ENCODE measurements at places on chromosomes 3 and 15. TPM values are rescaled to one million over a fixed set of nuclear protein-coding genes. Genes with fewer than 3 reads are reported as not detected.

The CPNE4 gene
- total RNA-seq = 0.04 TPM

The FES gene
- 3.8 TPM for total RNA-seq

The CHAC1 gene
- 31.8 TPM for total RNA-seq

The SNTN gene
- not detected for total RNA-seq

The IL5RA gene
- not detected for total RNA-seq

DNA sequence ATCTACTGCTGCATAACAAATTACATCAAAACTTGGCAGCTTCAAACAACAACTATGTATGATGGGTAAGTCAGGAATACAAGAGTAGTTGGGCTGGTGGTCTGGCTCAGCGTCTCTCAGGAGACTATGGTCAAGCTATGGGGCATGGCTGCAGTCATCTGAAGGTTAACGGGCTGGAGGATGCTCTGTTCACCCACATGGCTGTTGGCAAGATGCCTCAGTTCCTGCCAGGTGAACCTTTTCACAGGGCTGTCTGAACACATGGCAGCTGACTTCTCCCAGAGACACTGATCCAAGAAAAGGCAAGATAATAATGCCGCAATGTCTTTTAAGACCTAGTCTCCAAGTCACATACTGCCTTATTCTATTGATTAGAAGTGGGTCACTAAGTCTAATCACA lies 63.7 kb downstream of the GPR176 start:
- ATAC-seq = no peak

DNA sequence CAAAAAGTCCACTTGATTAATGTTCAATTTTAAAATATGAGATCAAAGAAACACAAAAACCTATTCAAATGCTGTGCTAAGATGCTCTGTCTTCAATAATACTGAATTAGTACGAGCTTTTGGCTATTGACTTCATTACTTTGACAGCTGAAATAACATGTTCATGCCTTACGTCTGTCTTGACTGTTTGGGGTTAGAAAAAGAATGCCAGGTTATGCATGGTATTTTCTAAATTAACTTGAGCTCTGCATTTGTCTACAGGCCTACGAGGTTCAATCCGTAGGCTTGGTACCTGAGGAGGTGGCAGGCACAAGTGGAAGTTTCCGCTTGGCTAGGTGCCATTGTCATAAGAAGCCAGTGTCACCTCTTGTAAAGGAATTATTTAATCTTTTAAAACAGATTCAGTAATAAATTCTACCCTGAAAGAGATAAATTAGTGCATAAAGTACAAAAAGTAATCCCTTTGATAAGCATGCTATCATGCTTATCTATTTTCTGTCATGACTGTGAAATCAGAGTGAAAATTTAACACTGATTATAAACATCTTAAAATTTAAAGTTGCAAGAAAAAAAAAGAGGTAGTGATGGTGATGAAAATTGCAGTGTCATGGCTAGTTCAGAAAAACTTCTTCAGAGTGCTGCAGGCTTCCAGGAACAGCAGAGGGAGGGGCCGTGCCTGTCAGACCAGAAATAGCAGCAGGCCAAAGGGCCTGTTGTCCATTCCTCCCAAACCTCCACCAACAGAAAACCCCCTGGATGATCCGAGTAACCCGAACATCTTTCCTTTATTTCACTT lies 115.7 kb downstream of the ARRDC4 start:
- ATAC-seq = peak; percentile 67

DNA sequence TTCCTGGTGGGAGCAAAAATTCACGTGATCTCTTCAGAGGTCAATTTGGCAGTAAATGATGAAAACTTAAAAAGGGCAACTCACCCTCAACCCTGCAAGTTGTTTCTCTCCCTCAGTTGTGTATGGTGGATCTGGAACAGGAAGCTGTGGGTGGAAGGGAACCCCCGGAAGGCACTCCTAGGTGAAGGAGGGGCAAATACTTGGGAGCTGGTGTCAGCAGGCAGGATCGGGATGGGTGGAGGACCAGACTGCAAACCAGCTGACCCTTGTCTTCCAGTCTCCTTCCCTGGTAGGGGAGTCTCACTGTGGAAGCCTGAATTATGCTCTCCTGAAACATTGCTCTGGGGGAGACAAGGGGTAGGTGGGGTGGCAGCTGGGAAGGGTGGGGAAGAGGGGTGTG lies 33.5 kb downstream of the PRR23E start:
- ATAC-seq = peak; percentile 18

GRCh38 chr3:158434412-158435038 lies 136.5 kb upstream of the MLF1 start:
- peak; percentile 52 for ATAC-seq

GRCh38 chr3:141436180-141436579 lies 50.6 kb upstream of the RASA2 start:
- ATAC-seq = no peak

DNA sequence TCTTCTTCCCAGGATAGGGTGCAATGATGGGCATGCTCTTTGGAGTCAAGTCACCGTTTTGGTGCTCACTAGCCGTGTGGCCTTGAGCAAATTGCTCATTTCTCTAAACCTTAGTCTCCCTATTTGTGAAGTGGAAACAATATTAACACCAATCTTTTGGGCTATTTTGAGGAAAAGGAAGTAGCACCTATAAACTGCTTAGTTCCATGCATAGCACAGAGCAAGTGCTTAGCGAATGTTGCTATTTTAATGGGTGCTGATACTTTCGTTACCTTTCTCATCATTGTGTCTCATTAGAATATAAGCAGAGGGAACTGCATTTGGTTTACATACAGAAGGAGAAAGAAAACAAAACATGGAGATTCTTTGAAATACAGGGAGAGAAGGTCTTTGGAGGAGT lies 66.1 kb downstream of the BOC start:
- ATAC-seq = no peak

DNA sequence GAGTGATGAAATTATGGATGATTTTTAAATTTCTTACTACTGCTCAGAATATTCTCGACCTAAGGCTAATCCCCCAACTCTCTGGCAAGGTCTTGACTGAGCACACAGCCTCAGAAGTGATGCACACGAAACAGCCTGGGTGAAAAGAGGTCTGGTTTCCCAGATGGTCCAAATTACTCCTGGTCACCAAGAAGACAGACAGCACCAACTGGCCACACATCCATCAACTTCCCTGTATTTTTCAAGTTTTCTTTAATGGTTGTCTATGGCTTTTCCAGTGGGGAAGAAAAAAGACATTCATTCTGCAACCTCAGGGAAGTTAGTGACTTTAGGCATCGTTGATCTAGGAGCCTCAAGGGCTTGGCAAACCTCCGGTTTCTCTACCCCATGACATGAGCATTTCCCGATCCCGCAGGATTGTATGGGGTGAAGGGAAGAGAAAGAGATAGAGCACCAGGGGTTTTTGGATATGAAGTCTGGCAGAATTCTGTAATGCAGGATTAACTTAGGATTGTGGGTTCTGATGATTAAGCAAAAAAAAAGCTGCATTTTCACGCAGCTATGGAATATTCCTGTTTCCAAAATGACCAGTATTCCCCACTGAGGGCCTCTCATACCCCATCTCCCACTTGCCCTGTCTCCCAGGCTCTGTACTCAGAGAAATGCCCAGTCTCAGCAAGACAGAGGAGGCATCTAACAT lies 62.2 kb downstream of the UMPS start:
- no peak for ATAC-seq

DNA sequence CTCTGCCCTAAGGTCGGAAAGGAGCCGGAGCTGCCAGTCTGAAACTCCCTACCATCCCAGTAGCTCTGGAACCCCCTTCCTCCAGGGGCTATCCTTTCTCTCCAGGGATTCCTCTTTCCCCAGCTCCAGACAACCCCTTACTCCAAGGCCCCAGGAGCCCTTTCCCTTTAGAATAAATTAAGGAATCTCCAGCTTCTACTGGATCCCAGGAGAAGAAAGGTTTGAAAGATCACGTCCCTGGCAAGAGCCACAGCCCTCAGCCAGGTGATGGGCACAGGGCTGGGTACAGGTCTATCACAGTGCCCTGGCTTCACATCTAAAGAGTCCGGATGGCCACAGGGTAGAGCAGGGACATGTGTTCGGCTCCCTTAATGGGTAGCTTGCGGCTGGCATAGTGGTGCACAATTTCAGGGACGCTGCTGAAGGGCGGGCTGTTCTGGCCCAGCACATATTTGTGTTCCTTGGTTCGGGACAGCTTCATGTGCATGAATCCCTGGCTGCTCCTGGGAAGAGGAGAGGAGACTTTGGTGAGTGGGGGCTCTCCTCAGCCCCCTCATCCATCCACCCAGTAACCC lies 20.0 kb downstream of the SHF start:
- ATAC-seq = no peak

DNA sequence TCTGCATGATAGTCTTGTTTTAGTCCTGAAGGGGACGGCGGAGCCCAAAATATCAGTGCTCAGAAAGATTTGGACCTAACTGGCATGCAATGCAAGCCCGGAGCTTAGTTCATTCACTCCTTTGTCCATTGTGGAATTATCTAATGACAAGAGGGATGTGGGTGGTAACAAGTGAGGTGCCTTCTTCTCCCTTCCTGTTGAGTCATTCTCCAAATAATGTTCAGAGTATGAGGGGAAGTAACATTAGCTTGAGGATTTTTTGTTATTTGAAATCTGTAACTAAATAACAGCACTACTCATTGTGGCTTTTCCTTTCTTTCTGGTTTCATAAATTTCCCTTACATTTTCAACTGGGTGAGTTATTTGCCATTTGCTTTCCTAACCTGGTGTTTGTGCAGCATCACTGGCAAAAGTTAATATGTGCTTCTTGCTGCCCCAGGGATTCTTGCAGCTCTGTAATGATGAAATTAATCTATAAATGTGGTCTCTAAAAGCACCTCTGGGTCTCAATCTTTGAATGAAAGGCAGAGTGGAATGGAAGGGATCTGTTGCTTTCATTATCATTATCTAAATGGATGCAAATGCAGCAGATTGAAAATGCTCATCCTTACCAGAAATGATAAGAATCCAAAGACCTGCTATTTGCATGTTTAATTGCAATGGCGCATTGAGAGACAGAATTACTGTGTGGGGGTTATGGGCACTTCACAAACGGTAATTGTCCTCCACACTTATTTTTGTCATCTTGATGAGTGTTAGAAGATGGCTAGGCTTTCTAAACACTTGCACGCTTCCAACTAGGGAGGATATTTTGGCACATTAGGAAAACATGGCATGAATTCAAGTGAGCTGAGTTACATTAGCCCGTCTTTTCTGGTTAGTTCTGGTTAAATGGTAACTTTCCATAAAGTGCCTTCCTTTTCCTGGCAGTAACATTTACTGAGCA lies 89.9 kb upstream of the MITF start:
- ATAC-seq = no peak

- no peak for ATAC-seq
These were observed 7.3 kb downstream of the TADA3 start for GRCh38 chr3:9784965-9785364.

- no peak for ATAC-seq
These were observed 36.3 kb upstream of the MYH15 start for GRCh38 chr3:108546692-108547091.

GRCh38 chr3:70028361-70028760 lies 28.8 kb downstream of the SAMMSON start:
- no peak for ATAC-seq

GRCh38 chr15:42344763-42345162 lies 14.5 kb upstream of the CAPN3 start:
- ATAC-seq = peak; percentile 79

GRCh38 chr3:118833075-118833474 lies 201.6 kb downstream of the IGSF11 start:
- no peak for ATAC-seq

DNA sequence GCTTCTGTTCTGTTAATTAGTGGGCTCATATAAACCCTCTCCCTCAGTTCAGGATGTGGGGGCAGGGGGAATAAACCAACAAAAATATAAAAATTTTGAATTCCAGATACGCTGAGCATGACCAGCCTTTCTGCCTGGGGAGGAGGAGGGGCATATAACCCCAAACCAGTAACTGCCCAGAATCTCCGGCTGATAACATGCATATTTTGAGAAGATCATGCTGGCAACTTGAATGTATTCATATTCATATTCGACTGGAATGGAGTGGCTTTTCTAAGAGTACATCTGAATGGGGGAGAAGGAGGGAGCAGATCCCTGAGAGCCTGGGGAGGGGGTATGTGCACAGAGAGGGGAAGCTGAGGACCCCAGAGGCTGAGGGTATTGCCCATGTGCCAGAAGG lies 54.5 kb upstream of the LCTL start:
- no peak for ATAC-seq

GRCh38 chr3:141275032-141275422 lies 43.4 kb downstream of the PXYLP1 start:
- ATAC-seq = no peak

DNA sequence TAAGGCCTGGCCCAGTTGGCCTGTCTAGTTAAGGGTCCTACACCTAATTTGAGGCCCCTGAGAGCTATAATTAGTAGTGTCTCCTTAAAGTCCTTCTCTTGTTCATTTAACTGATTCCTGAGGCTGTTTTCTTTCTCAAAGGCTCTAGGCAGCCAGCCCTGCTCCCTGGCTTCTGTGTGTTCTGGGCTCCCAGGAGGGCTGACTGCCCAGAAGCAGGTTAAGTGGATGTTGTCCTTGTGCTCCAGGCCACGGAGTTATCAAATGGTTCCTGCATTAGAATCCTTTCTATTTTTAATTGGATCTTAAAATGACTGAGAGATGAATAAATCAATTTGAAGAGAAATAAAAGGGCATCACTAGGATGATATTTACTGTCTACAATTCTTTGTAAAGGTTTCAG lies 140.0 kb downstream of the SNRK start:
- no peak for ATAC-seq

DNA sequence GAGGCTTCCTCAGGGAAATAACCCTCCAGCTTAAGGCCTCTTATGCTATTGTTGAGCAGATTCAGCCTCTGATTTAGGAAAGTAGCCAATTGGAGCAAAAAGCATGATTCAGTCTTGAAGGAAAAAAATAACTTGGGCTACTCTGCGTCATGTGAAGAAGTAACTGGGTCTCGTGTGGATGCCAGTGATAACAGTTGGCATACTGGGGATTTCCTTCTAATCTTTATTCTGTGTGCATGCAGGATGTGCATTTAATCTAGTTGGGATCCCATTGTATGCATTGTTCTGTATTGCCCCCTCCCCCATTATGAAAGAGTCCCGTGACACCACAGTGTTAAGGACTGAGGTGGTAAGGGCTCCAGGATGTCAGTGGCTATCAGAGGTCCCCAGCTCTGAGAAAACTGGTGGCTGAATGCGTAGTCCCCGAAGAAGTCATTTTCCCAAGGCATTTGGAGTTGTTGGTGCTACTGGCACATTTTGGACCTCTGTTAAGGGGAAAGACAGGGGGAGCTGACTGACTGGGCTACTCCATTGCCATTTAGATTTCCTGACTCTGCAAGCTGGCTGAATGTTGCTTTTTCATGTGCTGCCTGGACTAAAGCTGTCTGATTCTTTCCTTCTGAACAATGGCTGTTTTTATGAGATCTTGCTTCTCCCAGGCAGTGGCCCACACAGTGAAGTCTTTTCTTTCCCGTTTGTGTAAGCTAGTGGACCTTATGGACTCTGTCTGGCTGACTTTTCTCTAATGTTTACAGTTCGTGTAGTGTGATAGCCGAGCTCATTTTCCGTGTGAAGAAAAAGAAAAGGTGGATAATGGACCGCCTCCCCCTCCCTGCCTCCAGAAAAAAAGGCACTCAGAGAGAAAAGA lies 38.4 kb upstream of the TRAK1 start:
- ATAC-seq = no peak

DNA sequence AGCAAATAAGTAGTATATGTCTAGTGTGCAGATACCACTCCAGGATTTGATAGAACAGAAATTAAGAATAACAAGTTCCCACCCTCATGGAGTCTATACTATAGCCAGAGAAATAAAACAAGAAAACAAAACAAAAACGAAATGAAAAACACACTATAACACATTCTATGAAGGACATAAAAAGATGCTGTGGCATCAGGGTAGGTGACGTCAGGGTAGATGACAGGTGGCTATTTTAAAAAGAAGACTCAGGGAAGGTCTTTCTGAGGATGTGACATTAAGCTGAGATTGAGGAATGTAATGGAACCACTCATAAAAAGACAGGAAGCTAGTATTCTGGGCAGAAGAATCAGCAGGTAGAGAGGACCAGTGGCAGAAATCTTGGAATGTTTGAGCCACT lies 469.6 kb downstream of the RAP2B start:
- ATAC-seq = no peak

All from esophagus mucosa (tissue), 1 donor.